Esophagus (tissue), 2 donors: ENCODE measurements at places on chromosomes 1 and 21. TPM values are rescaled to one million over a fixed set of nuclear protein-coding genes. Genes with fewer than 3 reads are reported as not detected.

SHE gene
- 2.1 TPM for polyA plus RNA-seq

LRRC7 gene
- 0.12 TPM for polyA plus RNA-seq

PWP2 gene
- 3.2 TPM for polyA plus RNA-seq

UCK2 gene
- 18.8 TPM for polyA plus RNA-seq

DYNLT4 gene
- 0.26 TPM for polyA plus RNA-seq
